Glutamatergic neuron (in vitro differentiated cells): ENCODE measurements at places on chromosomes 1 and 21.

GRCh38 chr1:232684371-232685105 lies 54.6 kb upstream of the SIPA1L2 start:
- peaks cover 2% of the 10 kb centered on the region for H3K27me3 ChIP-seq
- H3K36me3 ChIP-seq: no peaks in the 10 kb centered on the region
- DNase-seq: no peak
- peaks cover 2% of the 10 kb centered on the region for H3K4me1 ChIP-seq

DNA sequence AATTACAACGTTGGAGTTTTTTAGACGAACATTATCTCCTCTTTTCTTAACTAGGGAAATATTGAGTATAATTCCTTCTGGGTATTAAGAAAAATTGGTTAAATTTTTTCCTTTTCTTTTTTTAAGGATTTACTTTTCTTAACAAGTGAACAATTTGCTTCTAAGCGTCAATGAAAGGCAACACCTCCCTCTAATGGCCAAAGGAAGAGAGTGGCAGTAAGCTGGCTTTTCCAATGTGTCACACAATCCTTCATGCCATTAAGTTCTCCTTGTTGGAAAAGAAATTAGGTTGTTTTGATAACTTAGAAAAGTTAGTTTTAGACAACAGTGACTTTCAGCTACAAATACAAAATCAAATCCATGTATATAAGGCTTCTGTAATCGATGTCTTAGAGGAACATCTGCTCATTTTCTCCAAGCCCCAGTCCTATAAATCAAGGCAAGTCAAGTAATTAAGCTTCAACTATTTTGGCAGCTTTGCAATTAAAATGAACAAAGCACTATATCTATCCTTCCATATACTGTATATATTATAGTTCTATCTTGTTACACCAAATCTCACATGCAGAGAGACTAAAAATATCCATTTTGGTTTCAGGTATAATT lies 62.8 kb downstream of the EDEM3 start:
- H3K36me3 ChIP-seq: no peaks in the 10 kb centered on the region
- H3K4me3 ChIP-seq: no peak overlapping the region
- no peak overlapping the region for H3K27ac ChIP-seq
- H3K4me1 ChIP-seq: peaks cover 2% of the 10 kb centered on the region

DNA sequence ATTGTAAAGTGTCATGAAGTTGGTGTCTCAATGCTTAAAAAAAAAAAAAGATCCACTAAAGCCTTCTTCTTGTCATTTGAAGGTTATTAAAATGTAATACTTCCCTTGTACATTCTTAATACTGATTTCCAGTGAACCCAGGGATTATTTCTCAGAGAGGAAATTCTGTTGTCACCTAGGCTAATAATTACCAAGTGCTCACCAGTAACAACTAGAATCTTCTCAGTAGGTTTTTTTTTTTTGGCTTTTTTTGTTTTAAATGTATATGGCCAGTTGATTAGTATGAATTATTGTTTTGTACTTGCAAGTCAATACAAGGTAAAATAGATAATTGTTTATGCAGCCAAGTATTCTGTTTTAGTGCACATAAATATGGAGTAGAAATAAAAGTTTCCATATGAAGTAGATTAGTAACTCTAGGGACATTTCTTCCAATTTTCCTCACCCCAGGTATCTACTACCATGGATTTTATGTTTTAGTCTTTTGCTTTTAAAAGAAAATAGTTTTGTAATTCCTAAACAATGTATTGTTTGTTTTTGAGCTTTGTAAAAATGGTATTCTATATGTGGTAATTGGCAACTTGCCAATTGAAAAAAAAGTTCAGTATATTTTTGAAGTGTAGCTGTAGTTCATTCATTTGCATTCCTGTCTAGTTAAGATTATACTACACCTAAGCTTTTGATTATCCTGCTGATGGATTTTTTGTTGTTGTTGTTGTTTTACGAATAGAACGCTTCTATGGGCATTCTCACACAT lies 21.9 kb downstream of the LAMC1 start:
- H3K4me1 ChIP-seq: peaks cover 20% of the 10 kb centered on the region
- H3K36me3 ChIP-seq: no peaks in the 10 kb centered on the region
- no peak overlapping the region for H3K4me3 ChIP-seq
- H3K27me3 ChIP-seq: peaks cover 2% of the 10 kb centered on the region

DNA sequence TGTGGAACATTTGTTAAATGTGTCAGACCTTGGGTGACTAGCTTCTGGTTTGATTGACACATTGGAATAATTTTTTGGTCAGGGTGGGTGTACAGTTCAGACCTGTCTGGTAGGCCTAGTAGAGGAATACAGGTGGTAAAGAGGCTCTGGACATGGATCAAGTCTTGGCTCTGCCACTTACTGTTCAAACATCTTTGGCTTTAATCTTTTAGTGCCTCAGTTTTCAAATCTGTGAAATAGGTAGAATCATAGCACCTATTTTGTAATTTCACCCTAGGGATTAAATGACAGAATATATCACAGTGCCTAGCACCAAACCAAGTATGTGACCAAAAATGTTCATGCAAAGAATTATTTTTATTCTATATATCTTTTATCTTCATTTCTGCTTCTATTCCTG lies 340.4 kb downstream of the RPS6KC1 start:
- H3K27me3 ChIP-seq: peaks cover 6% of the 10 kb centered on the region
- peaks cover 5% of the 10 kb centered on the region for H3K36me3 ChIP-seq
- H3K4me3 ChIP-seq: no peak overlapping the region
- H3K27ac ChIP-seq: no peak overlapping the region
- DNase-seq: no peak
- H3K4me1 ChIP-seq: peaks cover 33% of the 10 kb centered on the region

DNA sequence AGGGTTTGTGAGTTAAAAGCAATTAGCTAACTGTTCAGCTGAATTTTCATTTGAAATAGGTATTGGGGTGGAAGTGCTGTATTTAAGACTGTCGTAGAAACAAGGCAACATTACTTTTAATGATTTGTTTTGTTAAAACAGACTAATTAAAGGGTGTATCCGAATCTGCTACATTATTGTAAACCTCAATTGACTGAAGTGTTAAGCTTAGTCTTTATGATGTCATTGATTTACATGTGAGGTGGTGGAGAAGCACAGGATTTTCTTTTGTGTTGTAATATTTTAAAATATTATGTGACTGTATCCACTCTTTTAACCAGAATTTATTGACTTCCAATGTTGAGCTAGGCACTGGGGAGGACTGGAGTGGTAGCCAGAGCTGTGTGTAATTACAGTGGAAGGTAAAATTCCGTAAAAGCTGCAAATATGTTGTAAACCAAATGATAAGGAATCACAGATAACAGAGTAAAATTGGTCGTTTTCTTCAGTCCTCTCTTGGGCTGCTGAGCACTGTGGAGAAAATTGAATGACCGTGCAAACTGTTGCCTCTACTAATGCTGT lies 1.6 kb downstream of the HOOK1 start:
- H3K27ac ChIP-seq: no peak overlapping the region
- no peak for DNase-seq
- H3K4me1 ChIP-seq: no peaks in the 10 kb centered on the region
- no peak overlapping the region for H3K4me3 ChIP-seq
- no peaks in the 10 kb centered on the region for H3K27me3 ChIP-seq
- H3K36me3 ChIP-seq: no peaks in the 10 kb centered on the region

- DNase-seq: no peak
- H3K27ac ChIP-seq: no peak overlapping the region
- no peaks in the 10 kb centered on the region for H3K36me3 ChIP-seq
- peaks cover 2% of the 10 kb centered on the region for H3K27me3 ChIP-seq
- H3K4me1 ChIP-seq: no peaks in the 10 kb centered on the region
- H3K4me3 ChIP-seq: no peak overlapping the region
These were observed 59.5 kb downstream of the ZBTB17 start for GRCh38 chr1:15916417-15916816.

- H3K4me3 ChIP-seq: no peak overlapping the region
- H3K4me1 ChIP-seq: peaks cover 8% of the 10 kb centered on the region
- H3K27ac ChIP-seq: no peak overlapping the region
- peaks cover 2% of the 10 kb centered on the region for H3K27me3 ChIP-seq
These were observed 119.3 kb upstream of the ATP1A1 start for GRCh38 chr1:116253566-116254382.

GRCh38 chr1:150761801-150762200 lies 3.8 kb downstream of the CTSS start:
- DNase-seq: no peak
- peaks cover 5% of the 10 kb centered on the region for H3K36me3 ChIP-seq
- H3K27ac ChIP-seq: no peak overlapping the region
- H3K4me3 ChIP-seq: no peak overlapping the region
- peaks cover 6% of the 10 kb centered on the region for H3K27me3 ChIP-seq

DNA sequence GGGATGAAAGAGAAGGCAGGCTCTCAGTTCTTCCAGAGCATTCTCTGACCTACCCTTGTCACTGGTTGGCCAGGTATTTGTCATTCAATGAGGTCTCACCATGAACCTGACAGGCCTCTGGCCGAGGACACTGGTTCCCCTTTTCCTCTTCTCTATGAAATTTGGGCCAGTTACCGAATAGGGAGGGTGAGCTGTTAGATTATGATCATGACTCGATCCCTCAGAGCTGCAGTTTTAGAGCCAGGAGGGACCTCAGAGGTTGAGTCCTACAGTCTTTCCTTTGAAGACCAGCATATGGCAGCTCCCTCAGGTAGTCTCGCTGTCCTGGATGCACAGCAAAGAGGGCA lies 29.5 kb upstream of the CLSTN1 start:
- DNase-seq: no peak
- H3K36me3 ChIP-seq: peaks cover 11% of the 10 kb centered on the region
- H3K4me3 ChIP-seq: no peak overlapping the region
- peak overlapping the region; percentile 93 for H3K27ac ChIP-seq

GRCh38 chr1:243473227-243474135 lies 217.6 kb downstream of the SDCCAG8 start:
- peaks cover 78% of the 10 kb centered on the region for H3K4me1 ChIP-seq
- H3K4me3 ChIP-seq: peak overlapping the region; percentile 14
- peak overlapping the region; percentile 100 for H3K27ac ChIP-seq
- no peaks in the 10 kb centered on the region for H3K36me3 ChIP-seq
- DNase-seq: no peak

- H3K36me3 ChIP-seq: no peaks in the 10 kb centered on the region
- peaks cover 11% of the 10 kb centered on the region for H3K27me3 ChIP-seq
- DNase-seq: peak; percentile 39
- peak overlapping the region; percentile 71 for H3K4me3 ChIP-seq
- H3K27ac ChIP-seq: no peak overlapping the region
- peaks cover 11% of the 10 kb centered on the region for H3K4me1 ChIP-seq
These were observed 229.7 kb upstream of the TMEM51 start for GRCh38 chr1:14923727-14924452.

- H3K27me3 ChIP-seq: no peaks in the 10 kb centered on the region
- H3K36me3 ChIP-seq: no peaks in the 10 kb centered on the region
- H3K4me1 ChIP-seq: no peaks in the 10 kb centered on the region
- DNase-seq: no peak
These were observed 808.6 kb upstream of the ADGRL4 start for GRCh38 chr1:79815115-79815514.

- no peak for DNase-seq
- no peak overlapping the region for H3K4me3 ChIP-seq
- peaks cover 16% of the 10 kb centered on the region for H3K4me1 ChIP-seq
- H3K36me3 ChIP-seq: no peaks in the 10 kb centered on the region
These were observed 30.7 kb downstream of the AKNAD1 start for GRCh38 chr1:108826081-108826635.

- DNase-seq: no peak
- peaks cover 16% of the 10 kb centered on the region for H3K27me3 ChIP-seq
- H3K27ac ChIP-seq: no peak overlapping the region
- H3K36me3 ChIP-seq: peaks cover 5% of the 10 kb centered on the region
- H3K4me3 ChIP-seq: no peak overlapping the region
- peaks cover 18% of the 10 kb centered on the region for H3K4me1 ChIP-seq
These were observed 4.3 kb upstream of the HEYL start for GRCh38 chr1:39643705-39644104.
